ENCODE measurements at places on chromosomes 5 and 9.

GRCh38 chr9:121358751-121359150, 11.3 kb downstream of the STOM start:
- DNase-seq = no peak

GRCh38 chr5:147446523-147446922, 63.3 kb downstream of the DPYSL3 start:
- no peak for DNase-seq

DNA sequence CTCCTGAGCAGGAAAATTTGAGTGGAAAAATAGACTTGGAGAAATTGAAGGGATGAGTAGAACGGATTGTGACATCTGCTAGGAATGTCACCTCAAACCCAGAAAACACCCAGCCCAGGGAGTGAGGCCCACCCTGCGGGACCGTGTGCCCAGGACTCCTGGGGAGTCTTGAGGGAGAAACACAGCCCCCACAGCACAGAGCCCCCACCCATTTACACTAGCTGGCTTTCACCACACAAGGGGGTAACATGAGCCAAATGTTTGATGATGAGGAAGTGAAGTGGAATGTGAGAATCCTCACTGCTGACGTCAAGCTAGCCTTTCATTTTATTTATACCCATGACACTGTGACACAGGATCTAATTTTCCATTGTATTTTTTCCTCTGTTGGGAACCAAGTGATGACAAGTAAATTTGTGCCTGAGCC, 42.8 kb upstream of the PDE8B start:
- no peak for DNase-seq

GRCh38 chr5:34001241-34001841, 6.5 kb downstream of the AMACR start:
- DNase-seq = no peak
